D721Med (cell line): ENCODE measurements at places on chromosomes 13 and 19.

DNA sequence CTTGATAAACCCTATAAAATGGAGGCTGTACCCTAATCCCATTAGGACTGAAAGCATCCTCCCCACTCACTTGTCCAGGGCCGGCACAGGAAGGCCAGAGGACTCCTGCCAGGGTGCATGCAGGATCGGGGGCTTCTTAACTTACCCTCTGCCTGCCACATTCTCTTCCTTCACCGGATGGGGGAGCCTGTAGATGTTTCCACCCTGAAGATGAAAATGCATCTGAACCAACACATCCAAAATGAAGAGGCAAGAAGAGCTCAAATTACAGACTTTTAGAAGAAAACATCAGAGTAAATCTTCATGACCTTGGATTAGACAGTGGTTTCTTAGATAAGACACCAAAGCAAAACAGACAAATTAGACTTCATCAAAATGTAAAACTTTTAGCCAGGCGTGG, 25.9 kb upstream of the NAPA start:
- DNase-seq = no peak

- DNase-seq = no peak
Observed at GRCh38 chr13:50361282-50361681, 346.0 kb downstream of the KCNRG start.

DNA sequence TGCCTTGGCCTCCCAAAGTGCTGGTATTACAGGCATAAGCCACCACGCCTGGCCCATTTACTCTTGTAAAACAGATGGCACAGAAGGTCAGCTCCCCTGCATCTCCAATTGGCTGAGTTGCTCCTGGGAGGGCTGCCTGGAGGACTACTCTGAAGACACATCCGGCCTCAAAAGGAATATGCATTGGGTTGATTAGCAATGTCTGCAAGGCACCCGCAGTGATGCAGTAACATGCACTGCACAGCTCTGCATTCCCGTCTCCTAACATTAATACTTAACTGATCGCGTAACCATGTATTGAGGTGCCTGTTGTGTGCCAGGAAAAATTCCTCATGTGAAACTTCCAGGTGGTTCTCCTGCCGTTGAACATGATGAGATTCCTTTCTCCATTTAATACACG, 5.0 kb downstream of the ELAVL3 start:
- DNase-seq = no peak

- no peak for DNase-seq
Observed at GRCh38 chr13:83929157-83929556, 46.9 kb upstream of the SLITRK1 start.

GRCh38 chr19:32691291-32691951, at the start of gene NUDT19:
NUDT19 (plus strand) TSS chr19:32691821; CDS start chr19:32691961, 140 bp downstream.
- DNase-seq = no peak
